Coronary artery (tissue), 2 donors: ENCODE measurements at places on chromosomes 7 and 10.

- DNase-seq: no peak
Observed at GRCh38 chr10:44668336-44668735, 242.8 kb upstream of the TMEM72 start.

DNA sequence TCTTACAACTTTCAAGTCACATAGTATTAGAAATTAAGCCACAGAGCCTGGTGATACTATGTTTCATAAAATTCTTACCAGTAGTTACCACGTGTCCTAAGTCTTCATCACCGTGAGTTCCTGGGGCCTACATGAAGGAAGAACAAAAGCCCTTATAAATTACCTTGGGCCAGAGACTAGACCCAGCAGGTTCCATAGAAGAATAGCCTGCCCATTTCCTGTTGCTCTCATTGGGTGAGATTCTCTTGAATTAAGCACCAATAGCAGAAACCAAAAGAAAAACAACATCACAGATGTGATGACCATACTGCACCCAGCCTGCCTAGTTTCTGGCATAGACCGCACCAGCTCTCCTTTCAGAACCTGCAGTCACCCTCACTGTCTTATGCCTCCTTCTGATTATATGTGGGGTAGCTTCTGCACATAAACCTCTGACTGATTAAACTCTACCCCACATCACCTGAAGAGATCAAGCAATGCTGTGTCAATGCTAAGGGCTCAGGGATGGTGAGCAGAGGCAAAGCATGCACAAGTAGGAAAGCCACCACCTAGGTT lies 18.0 kb upstream of the SEM1 start:
- DNase-seq: no peak

DNA sequence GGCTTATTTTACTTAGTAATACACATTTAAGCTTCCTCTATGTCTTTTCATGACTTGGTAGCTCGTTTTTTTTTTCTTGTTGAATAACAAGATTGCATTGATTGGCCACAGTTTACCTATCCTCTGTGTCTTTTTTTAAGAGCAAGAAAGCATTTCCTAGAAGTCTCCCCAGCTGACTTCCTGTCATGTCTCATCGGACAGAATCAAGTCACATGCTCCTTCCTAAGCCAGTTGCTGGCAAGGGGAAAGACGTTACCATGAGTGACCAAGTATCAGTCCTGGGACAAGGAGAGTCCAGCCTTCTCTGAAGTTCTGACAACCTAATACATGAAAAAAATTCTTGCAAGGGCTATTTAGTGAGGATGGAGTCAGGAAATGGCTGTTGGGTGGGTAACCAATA lies 24.9 kb upstream of the SFRP5 start:
- no peak for DNase-seq

- DNase-seq: no peak
Observed at GRCh38 chr10:71817831-71818655, 33.0 kb downstream of the PSAP start.

- no peak for DNase-seq
Observed at GRCh38 chr10:119502209-119502608, 40.3 kb downstream of the RGS10 start.

GRCh38 chr10:12909836-12910185 lies 91.7 kb downstream of the CCDC3 start:
- no peak for DNase-seq

DNA sequence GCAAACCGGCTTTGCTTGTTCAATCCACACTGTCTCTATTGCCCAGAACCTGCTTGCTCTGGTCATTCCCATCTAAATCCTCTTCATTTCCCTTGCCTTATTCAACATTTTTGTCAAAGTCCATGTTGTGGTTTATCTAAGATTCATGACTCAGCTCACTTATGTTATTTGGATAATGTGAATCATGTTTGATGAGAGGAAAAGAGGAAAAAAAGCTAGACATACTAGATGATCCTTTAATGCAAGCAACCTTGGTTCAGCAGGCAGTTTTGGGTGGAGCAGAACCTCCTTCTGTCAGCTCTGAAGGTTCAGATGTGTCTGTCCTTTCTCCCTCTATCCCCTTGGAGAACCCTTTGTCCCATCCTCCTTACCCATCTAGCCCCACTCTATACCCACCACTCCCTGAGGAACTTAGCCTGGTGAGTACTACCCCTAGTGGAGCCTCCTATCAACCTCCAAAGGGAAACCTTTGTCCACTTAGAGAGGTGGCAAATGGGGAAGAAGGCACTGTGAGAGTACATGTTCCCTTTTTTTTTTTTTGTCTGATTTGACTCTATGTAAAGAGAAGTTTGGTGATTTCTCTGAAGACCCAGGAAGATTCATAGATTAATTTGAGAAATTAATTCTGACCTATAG lies 2.1 kb upstream of the SAMD9L start:
- no peak for DNase-seq

- no peak for DNase-seq
Observed at GRCh38 chr7:39130274-39130673, 152.6 kb downstream of the POU6F2 start.

DNA sequence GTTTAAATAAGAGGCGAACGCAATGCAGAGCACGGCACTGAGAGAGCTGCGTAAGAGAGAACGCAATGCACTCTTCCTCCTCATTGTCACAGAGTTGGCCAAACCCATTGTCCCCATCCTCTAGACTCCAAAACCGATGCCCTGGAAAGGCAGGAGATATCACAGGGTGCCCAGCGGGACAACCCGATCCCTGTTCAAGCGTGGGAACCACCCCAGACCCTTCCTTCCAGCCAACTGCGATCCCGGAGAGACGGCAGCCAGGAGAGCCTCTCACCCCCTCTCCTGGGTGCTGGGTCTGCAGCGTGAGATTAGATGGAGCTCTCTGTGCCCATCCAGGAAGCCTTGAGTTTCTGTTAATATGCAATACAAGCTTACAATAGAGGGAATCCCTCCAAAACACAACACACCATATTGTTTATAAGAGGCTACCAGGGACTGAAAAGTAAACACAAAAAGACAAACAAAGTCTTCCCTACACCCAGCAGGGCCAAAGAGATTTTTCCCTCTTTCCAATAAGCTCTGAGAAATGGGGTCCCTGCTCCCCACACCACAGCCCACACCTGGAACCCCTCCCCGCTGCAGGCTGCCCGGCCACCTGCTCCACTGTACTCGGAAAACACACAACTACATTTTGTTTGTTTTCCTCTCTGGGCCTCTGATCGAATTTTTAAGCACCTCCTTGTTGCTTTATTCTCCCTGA lies 187.6 kb downstream of the ADARB2 start:
- DNase-seq: no peak

GRCh38 chr10:122571892-122572291 lies 11.3 kb downstream of the DMBT1 start:
- no peak for DNase-seq

- no peak for DNase-seq
Observed at GRCh38 chr7:54249686-54250085, 292.5 kb upstream of the VSTM2A start.
